ENCODE measurements at places on chromosomes 7 and 10. TPM values are rescaled to one million over a fixed set of nuclear protein-coding genes. Genes with fewer than 3 reads are reported as not detected.

GRCh38 chr7:75055830-75056772, 17.5 kb downstream of the RCC1L start:
- no peaks in the 10 kb centered on the region for H3K27me3 ChIP-seq
- H3K27ac ChIP-seq, result peak overlapping the region; percentile 43
- no peak for DNase-seq
- peaks cover 95% of the 10 kb centered on the region for H3K36me3 ChIP-seq
- no peak overlapping the region for H3K4me3 ChIP-seq

- H3K4me1 ChIP-seq, result no peaks in the 10 kb centered on the region
- no peak overlapping the region for H3K4me3 ChIP-seq
- H3K36me3 ChIP-seq, result no peaks in the 10 kb centered on the region
- no peak for DNase-seq
- no peak overlapping the region for H3K27ac ChIP-seq
Measured at GRCh38 chr10:49220031-49220430, 31.8 kb upstream of the TMEM273 start.

DNA sequence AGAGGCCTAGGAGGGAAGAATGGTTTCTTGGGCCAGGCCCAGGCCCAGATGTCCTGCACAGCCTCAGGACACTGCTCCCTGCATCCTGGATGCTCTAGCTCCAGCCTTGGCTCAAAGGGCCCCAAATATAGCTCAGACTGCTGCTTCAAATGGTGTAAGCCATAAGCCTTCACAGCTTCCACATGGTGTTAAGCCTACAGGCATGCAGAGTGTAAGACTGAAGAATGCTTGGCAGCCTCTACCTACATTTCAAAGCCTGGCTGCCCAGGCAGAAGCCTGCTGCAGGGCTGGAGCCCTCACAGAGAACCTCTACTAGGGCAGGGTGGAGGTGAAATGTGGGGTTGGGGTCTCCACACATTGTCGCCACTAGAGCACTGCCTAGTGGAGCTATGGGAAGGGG, 118.1 kb downstream of the TPK1 start:
- H3K27ac ChIP-seq, result no peak overlapping the region
- H3K36me3 ChIP-seq, result no peaks in the 10 kb centered on the region
- no peaks in the 10 kb centered on the region for H3K27me3 ChIP-seq
- DNase-seq, result no peak
- no peak overlapping the region for H3K4me3 ChIP-seq

DNA sequence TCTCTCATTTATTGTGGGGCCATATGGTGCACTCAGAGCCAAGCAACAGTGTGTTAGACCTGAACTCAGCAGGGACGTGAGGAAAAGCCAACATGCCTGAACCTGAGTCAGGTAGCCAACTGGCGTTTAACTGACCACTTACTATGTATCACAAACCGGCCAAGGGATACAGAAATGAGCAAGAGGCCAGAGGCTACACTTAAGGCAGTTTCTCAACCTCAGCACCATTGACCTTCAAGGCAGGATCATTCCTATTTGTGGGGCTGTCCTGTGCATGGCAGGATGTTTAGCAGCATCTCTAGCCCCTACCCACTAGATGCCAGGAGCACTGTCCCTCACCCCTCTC, 103.5 kb upstream of the NANOS1 start:
- H3K27me3 ChIP-seq, result no peaks in the 10 kb centered on the region
- H3K36me3 ChIP-seq, result no peaks in the 10 kb centered on the region
- no peaks in the 10 kb centered on the region for H3K4me1 ChIP-seq
- H3K4me3 ChIP-seq, result no peak overlapping the region
- no peak for DNase-seq

- no peak overlapping the region for H3K4me3 ChIP-seq
- no peaks in the 10 kb centered on the region for H3K36me3 ChIP-seq
- H3K27ac ChIP-seq, result no peak overlapping the region
Measured at GRCh38 chr7:118153551-118154177, 30.3 kb upstream of the LSM8 start.

GRCh38 chr7:19619122-19619521, 89.7 kb downstream of the POLR1F start:
- H3K4me1 ChIP-seq, result no peaks in the 10 kb centered on the region
- no peak overlapping the region for H3K4me3 ChIP-seq
- DNase-seq, result no peak
- no peaks in the 10 kb centered on the region for H3K36me3 ChIP-seq
- no peaks in the 10 kb centered on the region for H3K27me3 ChIP-seq

SRRM3 gene
- 0.86 TPM for total RNA-seq

DNA sequence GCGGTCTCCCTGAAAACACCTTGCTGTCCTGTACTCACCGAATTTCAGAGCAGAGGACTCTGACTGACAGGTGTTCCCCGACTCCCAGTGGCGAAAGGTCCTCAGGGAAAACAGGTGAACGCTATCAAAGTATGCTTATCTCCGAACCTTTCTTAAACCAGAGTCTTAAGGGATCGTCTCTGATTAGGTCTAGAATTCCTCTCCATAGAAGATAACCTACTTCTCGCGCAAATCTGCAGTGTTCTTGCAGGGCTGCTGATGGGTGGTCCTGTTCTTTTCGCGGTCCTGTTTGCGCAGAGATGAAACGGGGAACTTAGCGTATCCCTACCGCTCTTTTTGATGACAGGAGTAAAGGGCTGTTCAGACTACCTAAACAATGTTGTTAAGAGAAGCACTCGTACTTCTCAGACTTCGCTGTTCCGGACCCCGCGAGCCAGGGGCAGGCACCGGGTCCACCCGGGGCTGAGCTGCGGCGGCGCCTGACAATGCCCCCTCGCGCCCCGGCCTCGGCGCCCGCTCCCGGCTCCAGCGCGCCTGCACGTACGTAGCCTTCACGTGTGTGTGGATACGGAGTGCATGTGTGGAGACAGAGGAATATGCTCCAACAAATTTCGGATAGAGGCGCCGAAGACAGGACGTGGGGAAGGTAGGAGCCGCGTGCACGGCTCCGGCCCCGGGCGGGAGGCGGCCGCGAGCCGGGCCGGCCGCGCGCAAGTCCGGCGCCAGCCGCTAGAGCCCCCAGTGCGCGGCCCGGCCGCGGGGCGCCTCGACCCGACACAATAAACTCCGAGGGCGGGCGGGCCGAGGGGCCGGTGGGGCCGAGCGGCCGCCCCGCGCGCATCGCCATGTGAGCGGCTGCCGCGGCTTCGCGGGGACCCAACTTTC, 766 bp upstream of the ZMYND11 start:
- peak; percentile 61 for DNase-seq
- peaks cover 39% of the 10 kb centered on the region for H3K4me1 ChIP-seq
- peak overlapping the region; percentile 96 for H3K27ac ChIP-seq

ZNF746 gene
- total RNA-seq, result 20.6 TPM

DNA sequence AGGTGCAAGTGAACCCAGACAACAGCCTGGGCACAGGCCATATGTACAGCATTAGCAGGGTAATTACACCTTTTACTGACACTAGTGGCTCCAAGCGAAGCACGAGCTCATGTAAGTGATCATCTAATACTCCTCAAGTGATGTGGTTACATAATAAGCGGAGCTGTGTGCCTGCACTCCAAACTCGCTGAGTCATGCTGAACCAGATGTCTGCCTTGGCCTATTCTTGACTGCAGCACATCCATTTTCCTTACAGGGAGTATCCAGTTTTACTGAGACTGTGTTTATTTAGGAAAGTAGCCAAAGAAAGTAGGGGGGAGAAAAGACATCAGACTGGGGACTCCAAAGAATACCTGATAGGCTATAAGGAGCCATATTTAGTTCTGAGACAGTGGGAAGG, 90.1 kb downstream of the GRM3 start:
- no peaks in the 10 kb centered on the region for H3K4me1 ChIP-seq
- no peak overlapping the region for H3K4me3 ChIP-seq
- no peaks in the 10 kb centered on the region for H3K36me3 ChIP-seq
- H3K27ac ChIP-seq, result no peak overlapping the region
- no peaks in the 10 kb centered on the region for H3K27me3 ChIP-seq

GRCh38 chr7:128115336-128115820, 84.1 kb upstream of the LRRC4 start:
- DNase-seq, result no peak
- H3K4me1 ChIP-seq, result no peaks in the 10 kb centered on the region
- H3K4me3 ChIP-seq, result no peak overlapping the region
- no peaks in the 10 kb centered on the region for H3K27me3 ChIP-seq

DNA sequence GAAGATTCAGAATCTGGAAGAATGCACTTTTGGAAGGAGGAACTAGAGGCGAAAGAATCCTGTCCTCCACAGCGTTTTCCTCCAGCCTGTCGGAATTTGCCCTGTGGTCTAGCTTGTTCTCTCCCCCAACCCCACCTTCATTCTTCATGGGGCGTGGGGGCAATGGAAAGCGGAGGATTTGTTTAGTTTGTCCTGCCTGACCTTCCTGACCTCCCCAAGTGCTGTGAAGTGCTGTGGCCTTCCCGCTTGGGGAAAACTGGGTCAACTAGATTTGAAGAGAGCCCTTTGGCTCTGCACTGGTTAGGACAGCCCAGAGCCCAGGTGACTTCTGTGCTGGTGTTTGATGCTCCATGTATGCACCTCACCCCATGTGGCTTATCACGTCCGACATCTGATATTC, 49.1 kb downstream of the GATA3 start:
- H3K27ac ChIP-seq, result no peak overlapping the region
- peaks cover 8% of the 10 kb centered on the region for H3K4me1 ChIP-seq
- H3K36me3 ChIP-seq, result no peaks in the 10 kb centered on the region
- H3K4me3 ChIP-seq, result no peak overlapping the region
- peaks cover 4% of the 10 kb centered on the region for H3K27me3 ChIP-seq
- DNase-seq, result no peak

- no peaks in the 10 kb centered on the region for H3K27me3 ChIP-seq
- H3K27ac ChIP-seq, result no peak overlapping the region
- no peak for DNase-seq
- H3K4me3 ChIP-seq, result no peak overlapping the region
- peaks cover 28% of the 10 kb centered on the region for H3K36me3 ChIP-seq
Measured at GRCh38 chr10:5460468-5461202, 38.7 kb downstream of the CALML5 start.

DNA sequence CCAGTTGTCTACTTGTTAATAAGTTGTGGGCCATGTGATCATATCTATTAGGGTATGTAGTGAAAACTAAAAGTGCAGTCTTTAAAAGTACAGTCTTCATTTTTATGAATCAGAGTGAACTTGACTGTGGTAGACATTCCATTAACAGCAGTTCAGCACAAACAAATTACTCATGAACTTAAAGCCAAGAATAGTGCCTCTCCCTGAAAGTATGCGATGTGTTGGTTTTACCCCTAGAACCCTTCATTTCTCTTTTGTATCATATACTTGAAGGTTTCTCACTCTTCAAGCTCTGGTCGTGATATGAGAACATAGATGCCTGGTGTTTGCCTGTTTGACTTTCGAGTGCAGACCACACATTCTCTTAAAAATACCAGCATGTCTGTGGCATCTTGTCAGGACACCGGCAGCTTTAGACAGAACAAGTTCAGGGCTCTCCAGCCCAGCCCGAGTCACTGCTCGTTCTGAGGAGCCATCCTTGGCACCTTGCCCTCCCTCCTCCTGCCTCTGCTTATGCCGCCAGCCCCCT, 159.3 kb downstream of the LCOR start:
- H3K27ac ChIP-seq, result no peak overlapping the region
- H3K4me3 ChIP-seq, result no peak overlapping the region
- no peaks in the 10 kb centered on the region for H3K27me3 ChIP-seq
- H3K36me3 ChIP-seq, result no peaks in the 10 kb centered on the region
- no peak for DNase-seq
- H3K4me1 ChIP-seq, result no peaks in the 10 kb centered on the region

- H3K27me3 ChIP-seq, result no peaks in the 10 kb centered on the region
- H3K4me1 ChIP-seq, result peaks cover 83% of the 10 kb centered on the region
- DNase-seq, result no peak
- no peak overlapping the region for H3K4me3 ChIP-seq
Measured at GRCh38 chr10:124710266-124710881, 33.8 kb downstream of the FAM53B start.

ASAH2 gene
- total RNA-seq, result not detected

- H3K4me3 ChIP-seq, result no peak overlapping the region
- DNase-seq, result no peak
- peaks cover 12% of the 10 kb centered on the region for H3K36me3 ChIP-seq
- peaks cover 10% of the 10 kb centered on the region for H3K4me1 ChIP-seq
- H3K27me3 ChIP-seq, result no peaks in the 10 kb centered on the region
Measured at GRCh38 chr7:117126676-117127075, 173.4 kb downstream of the ST7 start.

GRCh38 chr10:88911116-88911515, 31.1 kb downstream of the STAMBPL1 start:
- H3K36me3 ChIP-seq, result peaks cover 6% of the 10 kb centered on the region
- no peaks in the 10 kb centered on the region for H3K4me1 ChIP-seq
- H3K27ac ChIP-seq, result no peak overlapping the region

DNA sequence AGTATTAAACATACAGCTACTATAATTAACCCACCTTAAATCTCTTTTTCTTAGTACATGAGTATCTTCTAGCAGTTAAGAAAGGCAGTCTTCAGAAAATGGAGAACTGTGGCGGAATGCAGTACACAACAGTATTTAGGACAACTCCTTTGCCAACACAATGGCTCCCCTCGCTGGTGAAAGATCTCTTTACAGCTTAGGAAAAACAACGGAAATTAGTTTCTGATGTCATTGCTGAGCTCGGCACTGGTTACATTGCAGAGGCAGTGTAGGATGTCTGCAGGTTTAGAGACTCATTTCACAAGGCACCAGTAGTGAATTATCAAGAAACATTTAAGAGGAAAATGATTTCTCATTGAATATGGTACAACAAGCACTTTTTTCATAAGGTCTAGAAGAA, 43.4 kb downstream of the GLRX3 start:
- no peak for DNase-seq
- no peaks in the 10 kb centered on the region for H3K27me3 ChIP-seq
- peaks cover 85% of the 10 kb centered on the region for H3K36me3 ChIP-seq
- no peaks in the 10 kb centered on the region for H3K4me1 ChIP-seq

DNA sequence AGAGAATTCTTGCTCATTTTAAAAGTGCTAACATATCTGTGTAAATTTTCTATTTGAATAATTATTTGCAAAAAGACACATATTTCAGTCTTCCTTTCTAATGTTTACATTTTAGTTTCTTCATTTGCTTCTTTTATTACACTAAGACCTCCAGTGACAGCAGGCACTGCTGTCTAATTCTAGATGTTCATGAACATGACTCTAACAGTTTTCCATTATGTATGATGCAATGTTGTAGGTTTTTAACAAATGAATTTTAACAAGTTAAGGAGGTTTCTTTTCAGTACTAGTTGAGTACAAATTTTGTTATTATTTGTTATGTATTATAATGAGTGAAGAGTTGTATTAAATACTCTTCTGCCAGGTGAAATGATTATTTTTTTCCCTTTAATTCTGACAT, 83.6 kb downstream of the GRB10 start:
- peaks cover 12% of the 10 kb centered on the region for H3K36me3 ChIP-seq
- H3K27ac ChIP-seq, result no peak overlapping the region
- peaks cover 16% of the 10 kb centered on the region for H3K4me1 ChIP-seq
- no peak overlapping the region for H3K4me3 ChIP-seq

SLC39A12 gene
- 0.41 TPM for total RNA-seq

DNA sequence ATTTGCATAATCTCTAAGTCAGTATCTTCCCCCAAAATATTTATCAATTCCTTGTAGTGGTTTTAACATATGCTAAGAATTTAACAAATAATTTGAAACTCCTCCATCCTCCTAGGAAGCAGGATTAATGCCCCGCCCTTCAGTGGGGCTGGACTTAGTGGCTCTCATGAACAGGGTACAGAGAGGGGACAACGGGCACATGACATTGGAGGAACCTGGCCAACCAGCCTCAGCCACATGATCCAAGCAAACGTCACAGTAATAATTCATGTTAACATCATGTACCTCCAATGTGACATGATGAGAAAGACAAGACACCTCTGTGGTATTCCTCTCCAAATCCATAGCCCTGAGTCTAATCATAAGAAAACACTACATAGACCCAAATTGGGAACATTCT, 50.5 kb downstream of the NUDCD3 start:
- no peak overlapping the region for H3K27ac ChIP-seq
- H3K4me3 ChIP-seq, result no peak overlapping the region
- H3K27me3 ChIP-seq, result no peaks in the 10 kb centered on the region
- no peaks in the 10 kb centered on the region for H3K36me3 ChIP-seq
- DNase-seq, result no peak

Measured in lower lobe of right lung (tissue), 2 donors.